Occipital lobe (tissue), 3 donors: ENCODE measurements at places on chromosomes 11 and 22. TPM values are rescaled to one million over a fixed set of nuclear protein-coding genes. Genes with fewer than 3 reads are reported as not detected.

Gene P4HA3
- total RNA-seq = not detected

Gene SCN4B
- total RNA-seq = 12.2 TPM

Gene OR5P2
- not detected for total RNA-seq

Gene TRMT2A
- total RNA-seq = 25.9 TPM

Gene LYVE1
- total RNA-seq = 9.0 TPM

Gene C11orf42
- total RNA-seq = not detected

Gene CHADL
- 2.8 TPM for total RNA-seq

Gene ADM2
- not detected for total RNA-seq

Gene CENPM
- 1.6 TPM for total RNA-seq

Gene LSP1
- total RNA-seq = 0.47 TPM

Gene APOBEC3C
- 0.31 TPM for total RNA-seq

Gene TNNT3
- total RNA-seq = 2.0 TPM

Gene SPON1
- total RNA-seq = 31.5 TPM

Gene TRIM44
- 16.8 TPM for total RNA-seq

Gene LDHAL6A
- total RNA-seq = 0.62 TPM

Gene RASGRP2
- total RNA-seq = 36.7 TPM

Gene PHF21B
- total RNA-seq = 8.1 TPM

Gene OR56A1
- total RNA-seq = under 0.01 TPM

Gene PRMT3
- 27.6 TPM for total RNA-seq

Gene MIOX
- total RNA-seq = not detected
